A673 (cell line): ENCODE measurements at places on chromosomes 13 and 19. TPM values are rescaled to one million over a fixed set of nuclear protein-coding genes. Genes with fewer than 3 reads are reported as not detected.

- H3K4me3 ChIP-seq = no peak overlapping the region
- no peaks in the 10 kb centered on the region for H3K4me1 ChIP-seq
- no peaks in the 10 kb centered on the region for H3K27me3 ChIP-seq
- H3K36me3 ChIP-seq = no peaks in the 10 kb centered on the region
These were observed 185.7 kb downstream of the KCNRG start for GRCh38 chr13:50200988-50201387.

DNA sequence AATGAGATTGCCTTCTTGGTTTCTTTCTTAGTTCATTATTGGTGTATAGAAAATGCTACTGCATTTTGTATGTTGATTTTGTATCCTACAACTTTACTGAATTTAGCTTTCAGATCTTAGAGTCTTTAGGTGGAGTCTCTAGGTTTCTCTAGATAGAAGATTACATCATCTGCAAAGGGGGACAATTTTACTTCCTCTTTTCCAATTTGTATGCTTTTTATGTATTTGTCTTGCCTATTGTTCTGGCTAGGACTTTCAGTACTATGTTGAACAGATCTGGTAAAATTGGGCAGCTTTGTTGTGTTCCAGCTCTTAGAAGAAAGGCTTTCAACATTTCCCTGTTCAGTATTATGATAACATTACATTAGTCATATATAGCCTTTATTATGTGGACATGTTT lies 101.0 kb upstream of the SPRY2 start:
- H3K4me3 ChIP-seq = no peak overlapping the region
- H3K36me3 ChIP-seq = no peaks in the 10 kb centered on the region
- no peak for DNase-seq
- peaks cover 16% of the 10 kb centered on the region for H3K4me1 ChIP-seq
- H3K27me3 ChIP-seq = peaks cover 41% of the 10 kb centered on the region
- H3K27ac ChIP-seq = no peak overlapping the region

GRCh38 chr13:52882785-52883184 lies 34.3 kb upstream of the PCDH8 start:
- no peaks in the 10 kb centered on the region for H3K36me3 ChIP-seq
- H3K4me1 ChIP-seq = no peaks in the 10 kb centered on the region
- H3K27ac ChIP-seq = no peak overlapping the region
- H3K27me3 ChIP-seq = peaks cover 2% of the 10 kb centered on the region

DNA sequence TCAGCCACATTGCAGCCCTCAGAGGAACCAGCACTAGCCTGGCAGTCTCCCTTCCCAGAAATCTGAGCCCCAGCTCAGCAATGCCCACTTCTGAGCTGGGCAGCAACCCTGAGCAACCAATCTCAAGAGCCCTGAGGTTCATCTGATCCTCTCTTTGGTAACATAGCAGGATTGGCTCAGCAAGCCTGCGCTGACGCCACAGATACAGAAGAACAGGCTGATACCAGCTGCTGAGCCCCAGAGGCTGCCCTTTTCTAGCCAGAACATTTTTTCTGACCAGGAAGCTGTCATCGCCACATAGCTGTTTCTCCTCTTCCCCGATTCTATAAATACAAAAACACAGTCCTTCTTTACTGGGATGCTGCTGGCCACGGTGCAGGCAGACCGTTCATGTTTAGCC lies 59.8 kb downstream of the TRPM4 start:
- DNase-seq = no peak
- H3K4me3 ChIP-seq = no peak overlapping the region
- no peaks in the 10 kb centered on the region for H3K27me3 ChIP-seq
- peaks cover 36% of the 10 kb centered on the region for H3K36me3 ChIP-seq
- peaks cover 38% of the 10 kb centered on the region for H3K4me1 ChIP-seq

GRCh38 chr13:112324116-112324515 lies 52.0 kb upstream of the SPACA7 start:
- H3K27ac ChIP-seq = no peak overlapping the region
- H3K27me3 ChIP-seq = peaks cover 51% of the 10 kb centered on the region
- no peak overlapping the region for H3K4me3 ChIP-seq
- H3K4me1 ChIP-seq = no peaks in the 10 kb centered on the region

DNA sequence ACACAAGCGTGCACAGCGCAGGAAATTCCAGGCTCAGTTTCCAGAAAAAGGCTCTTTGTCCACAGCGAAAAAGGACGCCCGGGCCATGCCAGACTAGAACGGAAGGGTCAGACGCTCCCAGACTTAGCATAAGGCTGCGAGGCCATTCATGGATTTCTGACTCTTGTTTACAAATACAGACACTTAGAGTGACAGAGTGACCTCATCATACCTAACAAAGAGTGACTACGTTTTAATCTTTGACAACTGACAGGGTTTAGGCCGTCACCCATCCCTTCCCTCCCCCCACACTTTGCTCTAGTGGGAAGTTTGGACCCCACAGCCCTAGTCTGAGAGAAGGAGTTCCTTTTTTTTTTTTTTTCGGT lies 418 bp upstream of the ZNF709 start:
- H3K4me1 ChIP-seq = no peaks in the 10 kb centered on the region
- no peak for DNase-seq
- H3K36me3 ChIP-seq = no peaks in the 10 kb centered on the region
- no peak overlapping the region for H3K27ac ChIP-seq

- no peak for DNase-seq
- H3K4me1 ChIP-seq = no peaks in the 10 kb centered on the region
- H3K4me3 ChIP-seq = no peak overlapping the region
These were observed 96.8 kb upstream of the VSTM2B start for GRCh38 chr19:29429021-29429420.

- no peak overlapping the region for H3K27ac ChIP-seq
- no peaks in the 10 kb centered on the region for H3K36me3 ChIP-seq
- no peaks in the 10 kb centered on the region for H3K27me3 ChIP-seq
- DNase-seq = peak; percentile 37
These were observed 68.2 kb downstream of the ITGBL1 start for GRCh38 chr13:101520672-101521071.

DNA sequence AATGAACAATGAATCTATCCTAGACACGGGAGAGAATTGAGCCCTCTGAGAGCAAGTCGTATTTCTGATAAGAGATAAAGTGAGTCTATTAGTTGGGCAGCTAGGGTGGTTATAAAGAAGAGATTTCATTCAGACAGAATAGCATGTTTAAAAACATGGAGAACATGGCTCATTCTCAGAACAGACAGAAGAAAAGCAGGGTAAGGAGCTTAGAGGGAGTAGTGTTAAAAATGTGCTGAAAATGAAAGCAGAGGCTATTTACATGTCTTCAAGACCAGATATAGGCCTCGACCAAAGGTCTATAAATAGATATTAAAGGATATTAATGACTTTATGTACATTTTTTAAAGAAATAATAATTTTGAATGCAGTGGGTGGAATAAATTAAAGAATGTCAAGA lies 149.5 kb downstream of the SLITRK1 start:
- no peak for DNase-seq
- no peaks in the 10 kb centered on the region for H3K36me3 ChIP-seq
- H3K4me3 ChIP-seq = no peak overlapping the region

DNA sequence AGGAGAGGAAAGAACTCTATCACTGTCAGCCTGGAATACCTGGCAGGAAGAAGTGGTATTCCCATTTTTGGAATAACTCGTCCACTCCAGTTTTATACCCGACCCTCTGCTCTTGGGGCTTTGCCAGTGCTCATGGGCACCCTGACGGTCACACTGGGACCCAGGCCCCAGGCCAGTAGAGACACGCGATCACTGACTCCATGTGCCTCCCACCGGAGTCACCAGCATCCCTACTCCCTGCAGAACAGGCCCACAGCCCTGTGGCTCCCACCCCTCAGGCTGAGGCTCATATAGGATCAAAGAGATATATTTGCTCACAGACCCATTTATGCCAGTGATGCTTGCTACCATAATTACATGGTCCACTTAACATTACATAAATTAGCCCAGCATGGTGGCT lies 3.5 kb downstream of the GRTP1 start:
- H3K4me1 ChIP-seq = no peaks in the 10 kb centered on the region
- H3K36me3 ChIP-seq = no peaks in the 10 kb centered on the region
- H3K27ac ChIP-seq = no peak overlapping the region
- no peak for DNase-seq
- H3K27me3 ChIP-seq = no peaks in the 10 kb centered on the region

DNA sequence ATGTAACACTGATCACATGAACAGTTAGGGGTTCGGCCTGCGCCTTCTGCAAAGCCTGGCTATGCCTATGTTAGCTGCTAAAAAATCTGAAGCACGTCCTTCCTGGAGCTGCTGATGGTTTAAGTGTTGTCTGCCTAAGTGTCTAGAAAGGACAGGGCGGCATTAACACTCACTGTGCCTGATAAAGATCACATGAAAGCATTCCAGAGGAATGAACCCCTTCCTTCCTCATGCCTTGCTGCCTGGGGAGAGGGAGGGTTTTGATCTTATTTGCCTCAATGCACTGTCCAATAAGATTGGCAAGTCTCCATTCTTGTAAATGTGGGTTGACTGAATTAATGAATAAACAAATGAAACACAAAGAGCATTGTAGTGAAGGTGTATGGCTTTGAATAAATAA lies 5.2 kb downstream of the DOCK9 start:
- peak overlapping the region; percentile 47 for H3K27ac ChIP-seq
- H3K27me3 ChIP-seq = no peaks in the 10 kb centered on the region
- H3K4me3 ChIP-seq = no peak overlapping the region
- no peaks in the 10 kb centered on the region for H3K36me3 ChIP-seq

GRCh38 chr19:17506745-17507144 lies 4.7 kb upstream of the PGLS start:
- H3K36me3 ChIP-seq = no peaks in the 10 kb centered on the region
- no peak overlapping the region for H3K4me3 ChIP-seq
- H3K4me1 ChIP-seq = peaks cover 5% of the 10 kb centered on the region
- no peak for DNase-seq
- no peaks in the 10 kb centered on the region for H3K27me3 ChIP-seq

- no peak overlapping the region for H3K27ac ChIP-seq
- H3K4me3 ChIP-seq = no peak overlapping the region
- H3K4me1 ChIP-seq = no peaks in the 10 kb centered on the region
- peaks cover 24% of the 10 kb centered on the region for H3K36me3 ChIP-seq
These were observed 27.5 kb downstream of the VRK3 start for GRCh38 chr19:49997709-49998108.

- no peak overlapping the region for H3K27ac ChIP-seq
- H3K36me3 ChIP-seq = no peaks in the 10 kb centered on the region
- H3K27me3 ChIP-seq = peaks cover 27% of the 10 kb centered on the region
- no peak overlapping the region for H3K4me3 ChIP-seq
- DNase-seq = no peak
- H3K4me1 ChIP-seq = no peaks in the 10 kb centered on the region
These were observed 28.9 kb upstream of the EVI5L start for GRCh38 chr19:7801020-7801570.

GRCh38 chr13:109271061-109271460 lies 515.3 kb downstream of the IRS2 start:
- no peaks in the 10 kb centered on the region for H3K27me3 ChIP-seq
- no peak overlapping the region for H3K4me3 ChIP-seq
- peak overlapping the region; percentile 49 for H3K27ac ChIP-seq
- no peaks in the 10 kb centered on the region for H3K36me3 ChIP-seq
- DNase-seq = no peak

DNA sequence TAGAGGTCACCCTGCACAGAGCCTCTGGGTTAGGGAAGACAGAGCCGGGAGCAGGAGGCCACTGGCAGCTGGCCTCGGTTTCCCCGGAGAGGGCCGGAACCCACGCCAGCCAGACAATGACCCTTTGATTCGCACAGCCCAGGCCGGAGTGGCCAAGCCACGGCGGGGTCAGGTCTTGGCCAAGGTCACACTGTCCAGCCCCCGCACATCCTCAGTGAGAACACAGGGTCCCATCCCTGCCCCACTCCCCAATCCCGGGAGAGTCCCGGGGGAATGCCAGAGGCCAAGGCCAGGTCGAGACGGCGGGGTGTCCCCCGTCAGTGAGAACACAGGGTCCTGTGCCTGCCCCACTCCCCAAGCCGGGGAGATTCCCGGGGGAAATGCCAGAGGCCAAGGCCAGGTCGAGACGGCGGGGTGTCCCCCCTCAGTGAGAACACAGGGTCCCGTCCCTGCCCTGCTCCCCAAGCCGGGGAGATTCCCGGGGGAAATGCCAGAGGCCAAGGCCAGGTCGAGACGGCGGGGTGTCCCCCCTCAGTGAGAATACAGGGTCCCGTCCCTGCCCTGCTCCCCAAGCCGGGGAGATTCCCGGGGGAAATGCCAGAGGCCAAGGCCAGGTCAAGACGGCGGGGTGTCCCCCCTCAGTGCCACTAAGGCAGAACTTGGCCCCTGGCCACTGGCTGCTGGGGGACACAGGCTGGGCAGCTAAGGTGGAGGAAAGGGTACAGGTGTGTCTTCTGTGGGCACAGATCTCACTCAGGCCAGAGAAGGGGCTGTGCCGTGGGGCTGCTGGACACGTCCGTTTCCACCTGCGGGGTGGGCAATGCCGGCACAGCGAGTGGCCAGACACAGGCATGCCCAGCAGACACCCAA lies 1.7 kb upstream of the FSTL3 start:
- H3K27me3 ChIP-seq = peaks cover 7% of the 10 kb centered on the region
- H3K4me1 ChIP-seq = peaks cover 27% of the 10 kb centered on the region
- H3K27ac ChIP-seq = no peak overlapping the region

- no peaks in the 10 kb centered on the region for H3K27me3 ChIP-seq
- no peak for DNase-seq
- no peaks in the 10 kb centered on the region for H3K36me3 ChIP-seq
- no peak overlapping the region for H3K27ac ChIP-seq
These were observed 19.4 kb downstream of the PLVAP start for GRCh38 chr19:17357724-17358123.

DNA sequence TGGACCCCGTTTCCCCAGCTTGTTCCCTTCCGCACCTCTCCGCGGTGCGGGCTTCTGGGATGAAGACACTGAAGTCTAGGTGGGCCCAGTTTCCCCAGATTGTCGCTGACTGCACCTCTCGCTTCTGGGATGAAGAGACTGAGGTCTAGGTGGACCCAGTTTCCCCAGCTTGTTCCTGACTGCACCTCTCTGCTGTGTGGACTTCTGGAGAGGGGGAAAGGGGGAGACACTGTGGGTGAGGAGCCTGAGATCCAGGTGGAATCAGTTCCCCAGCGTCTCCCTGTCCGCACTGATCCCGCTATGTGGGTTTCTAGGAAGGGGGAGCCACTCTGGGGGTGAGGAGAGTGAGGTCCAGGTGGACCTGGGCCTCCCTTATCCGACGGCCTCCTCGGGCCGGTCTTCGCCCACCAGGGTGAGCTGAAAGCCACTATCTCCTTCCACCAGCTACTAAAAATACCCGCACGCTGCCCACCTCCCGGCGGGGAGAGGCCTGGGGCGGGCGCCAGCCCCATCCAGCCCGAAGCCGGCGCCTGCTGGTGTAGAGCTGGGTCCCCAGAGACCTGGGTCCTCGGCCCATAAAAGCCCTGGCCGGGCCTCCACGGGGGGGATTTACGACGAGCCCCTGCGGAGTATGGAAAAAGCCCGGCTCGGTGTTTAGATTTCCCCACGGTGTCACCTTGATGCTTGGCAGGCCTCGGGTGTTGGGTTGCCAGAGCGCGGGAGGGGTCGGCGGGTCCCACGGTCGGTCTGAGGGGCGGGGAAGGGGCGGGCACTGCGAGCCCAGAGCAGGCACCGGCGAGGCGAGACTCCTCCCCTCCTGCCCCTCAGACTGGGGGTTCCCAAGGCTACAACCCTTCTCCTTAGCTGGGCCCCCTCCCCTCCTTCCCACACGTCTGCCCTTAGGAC lies 10.6 kb downstream of the FUT6 start:
- peak overlapping the region; percentile 89 for H3K27ac ChIP-seq
- no peaks in the 10 kb centered on the region for H3K27me3 ChIP-seq
- DNase-seq = peak; percentile 83
- H3K4me3 ChIP-seq = peak overlapping the region; percentile 61

The ARGLU1 gene
- total RNA-seq = 66.5 and 73.8 TPM in 2 replicates

The PEG3 gene
- 282 and 353 TPM in 2 replicates for total RNA-seq

The CCDC194 gene
- not detected in 2 replicates for total RNA-seq

The PTPRH gene
- total RNA-seq = 0.17 and 0.55 TPM in 2 replicates

The ZNF749 gene
- total RNA-seq = 21.6 and 22.9 TPM in 2 replicates

The ZNF486 gene
- total RNA-seq = 0.59 and 0.92 TPM in 2 replicates
